ENCODE measurements at places on chromosomes 5 and 9.

- DNase-seq = no peak
Observed at GRCh38 chr9:69861011-69861410, 40.4 kb downstream of the CFAP95 start.

DNA sequence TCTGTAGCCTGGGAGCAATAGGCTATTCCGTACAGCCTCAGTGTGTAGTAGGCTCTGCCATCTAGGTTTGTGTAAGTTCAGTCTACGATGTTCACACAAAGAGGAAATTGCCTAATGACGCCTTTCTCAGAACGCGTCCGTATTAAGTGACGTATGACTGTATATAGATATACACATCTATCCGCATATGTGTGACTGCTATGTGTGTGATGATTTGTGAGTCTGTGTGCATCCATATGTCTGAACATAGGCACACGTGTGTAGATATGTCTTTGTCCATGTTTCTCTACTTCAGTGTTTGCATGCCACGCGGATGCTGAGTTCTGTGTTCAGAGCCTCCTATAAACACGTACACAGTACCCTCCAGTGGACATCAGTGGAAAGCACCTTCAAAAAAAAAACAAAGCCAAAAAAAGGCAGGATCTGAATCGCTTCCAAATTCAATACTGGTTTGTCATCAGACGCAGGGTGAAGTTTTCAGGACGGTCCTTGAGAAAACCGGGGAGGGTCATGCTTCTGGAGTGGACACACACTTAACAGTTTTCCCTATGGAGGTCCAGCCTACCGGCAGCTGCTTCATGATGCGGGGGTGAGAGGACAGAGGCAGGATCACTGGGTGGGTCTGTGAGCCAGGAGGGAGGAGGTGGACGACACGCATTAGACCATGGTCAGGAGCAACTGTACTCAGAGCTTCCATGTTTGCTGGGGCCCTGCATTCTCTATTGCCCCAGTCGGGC lies 29.5 kb upstream of the ALDH1B1 start:
- DNase-seq = peak; percentile 20

- DNase-seq = no peak
Observed at GRCh38 chr5:26940994-26941393, 97.4 kb downstream of the CDH9 start.

- DNase-seq = no peak
Observed at GRCh38 chr9:28853477-28853876, 1280.2 kb upstream of the C9orf72 start.

DNA sequence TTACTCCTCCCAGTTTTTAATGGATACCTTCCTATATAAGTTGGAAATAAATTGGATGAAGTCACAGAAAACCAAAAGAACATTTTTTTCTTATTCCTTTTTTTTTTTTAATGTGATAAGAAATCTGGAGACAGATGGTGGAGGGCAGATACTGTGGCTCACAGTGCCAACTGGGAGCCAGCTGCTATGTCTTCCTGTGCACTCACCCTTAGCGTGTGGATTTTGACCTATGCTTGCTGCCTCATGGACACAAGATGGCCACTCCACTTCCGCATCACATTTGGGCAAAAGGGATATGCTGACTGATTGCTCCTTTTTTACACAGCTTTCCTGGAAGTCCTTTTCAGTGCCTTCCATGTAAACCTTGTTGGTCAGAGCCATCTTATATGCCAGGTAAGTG lies 342.6 kb downstream of the MAN2A1 start:
- DNase-seq = no peak

DNA sequence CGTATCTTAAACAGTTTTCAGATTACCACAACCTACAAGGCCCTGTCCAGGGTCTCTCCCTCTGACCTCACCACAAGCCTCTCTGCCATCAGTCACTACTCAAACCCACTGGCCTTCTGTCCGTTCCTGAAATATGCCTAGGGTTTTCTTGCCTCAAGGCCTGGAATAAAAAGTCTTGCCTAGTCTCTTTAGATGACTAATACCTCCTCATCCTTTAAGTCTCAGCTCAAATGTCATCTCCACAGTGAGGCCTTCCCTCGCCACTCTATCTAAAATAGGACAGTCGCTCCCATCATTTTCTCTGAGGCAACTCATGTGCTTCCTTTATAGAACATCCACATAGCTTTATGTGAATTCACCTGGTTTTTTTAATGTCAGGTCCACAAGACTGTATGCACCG lies 5.2 kb downstream of the DENND1A start:
- DNase-seq = no peak

- DNase-seq = no peak
Observed at GRCh38 chr5:159775890-159776289, 140.4 kb upstream of the ADRA1B start.

DNA sequence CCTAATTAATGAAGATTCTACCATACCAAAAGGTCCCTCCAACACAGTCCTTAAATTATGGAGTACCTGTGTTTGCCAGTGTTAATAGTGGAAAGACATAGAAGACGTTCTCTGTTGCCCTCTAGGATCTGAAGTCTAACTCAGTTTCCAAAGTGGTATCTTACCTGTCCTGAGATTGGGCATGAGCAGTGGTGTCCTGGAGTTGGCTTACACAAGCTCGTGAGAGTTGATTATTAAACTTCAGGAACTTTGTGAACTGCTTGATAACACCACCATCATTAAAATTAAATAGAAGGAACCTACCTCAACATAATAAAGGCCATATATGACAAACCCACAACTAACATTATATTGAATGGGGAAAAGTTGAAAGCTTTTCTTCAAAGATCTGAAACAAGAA lies 60.9 kb upstream of the SMARCA2 start:
- no peak for DNase-seq

DNA sequence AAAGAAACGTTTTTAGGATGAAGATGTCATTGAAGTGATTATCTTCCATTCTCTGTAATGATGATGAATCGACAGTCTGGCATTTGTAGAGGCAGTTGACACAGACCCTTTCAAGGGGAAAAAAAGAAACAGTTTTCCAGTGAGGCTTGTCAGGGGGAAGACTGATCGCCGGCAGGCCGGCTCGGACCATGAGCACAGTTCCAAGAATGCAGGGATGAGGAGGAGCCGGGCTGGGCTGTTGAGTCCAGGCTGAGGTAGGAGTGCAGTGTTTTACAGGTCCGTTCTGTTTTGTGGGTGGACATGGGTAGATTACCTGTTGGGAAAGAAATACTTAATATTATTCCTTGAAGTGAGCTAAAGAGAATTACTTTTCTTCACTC lies 194.6 kb downstream of the AOPEP start:
- DNase-seq = no peak

GRCh38 chr5:163670036-163670435 lies 164.6 kb downstream of the MAT2B start:
- no peak for DNase-seq
